Thymus (tissue), 14 donors: ENCODE measurements at places on chromosomes 13 and 19. TPM values are rescaled to one million over a fixed set of nuclear protein-coding genes. Genes with fewer than 3 reads are reported as not detected.

- H3K4me1 ChIP-seq = no peaks in the 10 kb centered on the region
- H3K27me3 ChIP-seq = peaks cover 9% of the 10 kb centered on the region
- H3K36me3 ChIP-seq = no peaks in the 10 kb centered on the region
- no peak for DNase-seq
These were observed 3.7 kb upstream of the PEX11G start for GRCh38 chr19:7492558-7492957.

DNA sequence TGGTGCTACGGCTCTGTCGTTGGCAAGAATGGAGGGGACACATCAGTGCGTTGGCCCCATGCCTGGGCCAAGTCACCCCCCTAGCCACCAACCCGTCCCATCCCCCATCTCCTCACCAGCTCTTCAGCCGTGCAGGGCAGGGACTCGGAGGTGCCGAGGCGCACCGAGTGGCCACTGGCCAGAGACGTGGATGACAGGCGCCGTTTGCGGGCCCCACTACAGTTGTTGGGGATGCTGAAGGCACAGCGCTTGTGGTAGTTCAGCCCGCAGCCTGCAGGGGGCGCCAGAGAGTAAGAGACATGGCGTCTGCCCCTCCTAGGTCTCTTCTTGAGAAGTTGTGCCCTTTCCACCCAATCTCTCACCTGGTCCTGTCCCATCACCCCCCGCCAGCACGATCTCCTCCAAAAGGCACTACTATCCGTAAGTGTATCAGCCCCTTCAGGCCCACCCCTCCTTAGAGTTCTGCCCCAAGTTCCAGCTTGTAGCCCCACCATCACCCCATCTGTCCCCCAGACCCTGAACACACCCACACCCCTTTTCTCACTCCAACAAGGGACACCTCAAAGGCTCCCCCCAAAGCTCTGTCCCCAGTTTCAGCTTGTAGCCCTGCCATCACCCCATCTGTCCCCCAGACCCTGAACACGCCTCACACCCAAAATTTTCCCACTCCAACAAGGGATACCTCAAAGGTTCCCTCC, 12.4 kb downstream of the PRKD2 start:
- H3K4me1 ChIP-seq = no peaks in the 10 kb centered on the region
- DNase-seq = peak; percentile 62
- no peaks in the 10 kb centered on the region for H3K27me3 ChIP-seq

DNA sequence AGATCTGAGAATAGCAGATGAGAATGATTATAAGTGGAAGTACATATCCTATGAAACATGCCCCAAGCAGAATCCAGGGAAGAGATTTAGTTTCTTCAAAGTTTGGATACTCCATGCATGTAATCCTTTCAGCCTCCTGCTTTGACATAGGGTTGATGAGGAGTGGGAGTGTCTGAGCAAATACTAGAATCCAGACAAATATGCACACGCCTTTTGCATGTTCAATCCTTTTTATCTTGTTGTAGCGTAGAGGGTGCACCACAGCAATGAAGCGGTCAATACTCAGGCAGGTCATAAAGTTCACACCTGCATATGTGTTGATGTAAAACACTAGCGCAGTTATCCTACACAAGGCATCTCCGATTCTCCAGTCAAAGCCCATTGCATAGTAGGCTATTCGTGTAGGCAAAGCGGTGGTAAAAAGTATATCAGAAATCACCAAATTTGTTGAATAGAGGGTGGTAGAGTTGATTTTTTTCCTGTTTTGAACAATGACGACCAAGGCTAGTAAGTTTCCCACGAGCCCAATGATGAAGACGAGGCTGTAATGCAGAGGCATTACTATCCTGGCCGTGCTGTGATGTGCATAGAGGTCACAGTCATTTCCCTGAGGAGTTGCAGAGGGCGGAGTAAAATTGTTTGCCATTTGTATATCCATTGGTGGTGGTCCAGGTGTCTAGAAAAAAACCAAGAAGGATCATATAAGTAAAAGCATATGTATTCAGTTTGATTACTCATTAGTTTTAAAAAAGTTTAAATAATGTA, 11.5 kb downstream of the GPR183 start:
- no peak overlapping the region for H3K27ac ChIP-seq
- H3K4me3 ChIP-seq = no peak overlapping the region
- peaks cover 3% of the 10 kb centered on the region for H3K36me3 ChIP-seq
- no peak for DNase-seq
- H3K4me1 ChIP-seq = no peaks in the 10 kb centered on the region

DNA sequence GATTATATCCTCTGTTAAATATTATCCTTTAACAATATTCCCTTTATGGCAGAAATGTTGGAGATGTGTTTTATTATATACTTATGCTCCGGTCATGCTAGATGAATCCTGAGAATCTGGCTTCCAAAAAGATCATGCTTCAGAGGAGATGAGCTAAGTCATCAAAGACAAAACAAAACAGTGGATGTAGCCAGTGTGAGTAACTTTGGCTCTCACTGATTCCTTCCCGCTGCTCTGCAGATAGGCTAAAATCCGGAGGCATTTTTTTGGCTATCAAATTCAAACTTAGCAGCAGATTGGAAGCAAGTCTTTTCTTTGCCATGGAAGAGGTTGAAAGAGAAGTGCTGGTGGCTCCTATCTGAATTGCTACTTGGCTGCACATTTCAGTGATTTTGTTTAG, 295.9 kb downstream of the GPC6 start:
- H3K4me3 ChIP-seq = no peak overlapping the region
- no peak for DNase-seq
- H3K4me1 ChIP-seq = no peaks in the 10 kb centered on the region
- H3K36me3 ChIP-seq = no peaks in the 10 kb centered on the region
- no peak overlapping the region for H3K27ac ChIP-seq

GRCh38 chr19:12513531-12514061, 29.0 kb upstream of the ZNF709 start:
- H3K27ac ChIP-seq = no peak overlapping the region
- H3K4me3 ChIP-seq = no peak overlapping the region
- H3K4me1 ChIP-seq = no peaks in the 10 kb centered on the region
- no peaks in the 10 kb centered on the region for H3K36me3 ChIP-seq
- no peaks in the 10 kb centered on the region for H3K27me3 ChIP-seq

DNA sequence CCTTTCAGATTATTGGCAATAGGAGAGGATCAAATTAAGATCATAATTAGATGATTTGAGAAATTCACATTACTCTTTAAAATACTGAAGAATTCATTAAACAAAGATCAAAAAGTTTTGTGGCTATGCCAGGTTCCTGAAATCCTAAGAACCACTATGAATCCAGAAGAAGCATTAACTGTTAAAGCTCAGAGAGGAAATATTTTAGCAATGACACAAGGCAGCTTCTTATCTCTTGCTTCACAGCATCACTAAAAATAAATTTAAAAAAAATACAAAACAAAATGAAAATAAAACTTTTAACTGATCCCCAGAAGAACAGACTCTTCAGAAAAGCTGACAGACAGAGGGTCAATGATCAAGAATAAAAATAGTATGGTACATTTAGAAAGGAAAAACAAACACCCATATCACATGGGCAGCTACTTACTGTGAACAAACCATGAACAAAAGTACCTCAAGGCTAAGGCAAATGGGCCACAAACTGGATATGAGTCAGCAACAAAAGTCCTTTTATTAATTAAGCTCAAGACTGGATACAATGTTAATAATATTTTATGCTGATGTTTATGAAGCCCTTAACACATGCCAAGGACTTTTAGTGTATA, 19.6 kb downstream of the RNF6 start:
- H3K4me1 ChIP-seq = no peaks in the 10 kb centered on the region
- H3K4me3 ChIP-seq = no peak overlapping the region
- DNase-seq = no peak
- H3K36me3 ChIP-seq = peaks cover 7% of the 10 kb centered on the region

- no peaks in the 10 kb centered on the region for H3K36me3 ChIP-seq
- H3K4me3 ChIP-seq = no peak overlapping the region
- DNase-seq = no peak
- no peak overlapping the region for H3K27ac ChIP-seq
- peaks cover 15% of the 10 kb centered on the region for H3K4me1 ChIP-seq
These were observed 3.4 kb upstream of the FCGBP start for GRCh38 chr19:39937787-39938186.

- H3K27me3 ChIP-seq = no peaks in the 10 kb centered on the region
- no peaks in the 10 kb centered on the region for H3K4me1 ChIP-seq
- no peaks in the 10 kb centered on the region for H3K36me3 ChIP-seq
- H3K4me3 ChIP-seq = no peak overlapping the region
- no peak for DNase-seq
- no peak overlapping the region for H3K27ac ChIP-seq
These were observed 7.7 kb downstream of the SCGB2B2 start for GRCh38 chr19:34669305-34669704.

DNA sequence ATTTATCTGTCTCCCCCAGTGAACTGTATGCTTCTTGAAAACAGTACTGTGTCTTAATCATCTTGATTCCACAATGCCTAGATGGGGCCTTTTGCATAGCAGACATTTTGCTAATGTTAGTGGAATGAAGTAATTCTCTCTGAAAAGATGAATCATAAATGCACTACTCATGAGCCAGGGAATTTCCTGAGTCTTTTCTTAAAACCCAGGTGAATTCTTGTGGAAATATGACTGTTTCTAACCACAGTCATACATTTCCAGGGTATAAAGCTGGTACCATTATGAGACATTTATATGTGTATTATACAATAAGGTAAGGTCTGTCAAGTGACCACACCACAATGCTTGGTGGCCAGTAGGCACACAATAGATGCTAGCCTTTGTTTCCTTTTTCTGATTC, 5.5 kb upstream of the KCTD4 start:
- no peaks in the 10 kb centered on the region for H3K4me1 ChIP-seq
- peaks cover 13% of the 10 kb centered on the region for H3K36me3 ChIP-seq
- H3K27me3 ChIP-seq = no peaks in the 10 kb centered on the region
- no peak overlapping the region for H3K4me3 ChIP-seq
- DNase-seq = no peak

- no peak for DNase-seq
- peaks cover 12% of the 10 kb centered on the region for H3K27me3 ChIP-seq
- H3K36me3 ChIP-seq = no peaks in the 10 kb centered on the region
- H3K4me3 ChIP-seq = no peak overlapping the region
- H3K27ac ChIP-seq = no peak overlapping the region
These were observed 6.6 kb upstream of the LMTK3 start for GRCh38 chr19:48518207-48518606.

GRCh38 chr19:57227502-57227901, 3.3 kb upstream of the AURKC start:
- no peaks in the 10 kb centered on the region for H3K27me3 ChIP-seq
- no peaks in the 10 kb centered on the region for H3K36me3 ChIP-seq
- no peak overlapping the region for H3K27ac ChIP-seq
- no peak overlapping the region for H3K4me3 ChIP-seq
- DNase-seq = no peak
- no peaks in the 10 kb centered on the region for H3K4me1 ChIP-seq

ANGPTL4 gene
- 14.4 TPM for polyA plus RNA-seq

DACH1 gene
- polyA plus RNA-seq = 2.7 TPM

TMEM272 gene
- polyA plus RNA-seq = 0.68 TPM
